ENCODE measurements at places on chromosomes 4 and X.
A peak's percentile ranks its signal among the peaks of the same experiment; 100 is the strongest.

DNA sequence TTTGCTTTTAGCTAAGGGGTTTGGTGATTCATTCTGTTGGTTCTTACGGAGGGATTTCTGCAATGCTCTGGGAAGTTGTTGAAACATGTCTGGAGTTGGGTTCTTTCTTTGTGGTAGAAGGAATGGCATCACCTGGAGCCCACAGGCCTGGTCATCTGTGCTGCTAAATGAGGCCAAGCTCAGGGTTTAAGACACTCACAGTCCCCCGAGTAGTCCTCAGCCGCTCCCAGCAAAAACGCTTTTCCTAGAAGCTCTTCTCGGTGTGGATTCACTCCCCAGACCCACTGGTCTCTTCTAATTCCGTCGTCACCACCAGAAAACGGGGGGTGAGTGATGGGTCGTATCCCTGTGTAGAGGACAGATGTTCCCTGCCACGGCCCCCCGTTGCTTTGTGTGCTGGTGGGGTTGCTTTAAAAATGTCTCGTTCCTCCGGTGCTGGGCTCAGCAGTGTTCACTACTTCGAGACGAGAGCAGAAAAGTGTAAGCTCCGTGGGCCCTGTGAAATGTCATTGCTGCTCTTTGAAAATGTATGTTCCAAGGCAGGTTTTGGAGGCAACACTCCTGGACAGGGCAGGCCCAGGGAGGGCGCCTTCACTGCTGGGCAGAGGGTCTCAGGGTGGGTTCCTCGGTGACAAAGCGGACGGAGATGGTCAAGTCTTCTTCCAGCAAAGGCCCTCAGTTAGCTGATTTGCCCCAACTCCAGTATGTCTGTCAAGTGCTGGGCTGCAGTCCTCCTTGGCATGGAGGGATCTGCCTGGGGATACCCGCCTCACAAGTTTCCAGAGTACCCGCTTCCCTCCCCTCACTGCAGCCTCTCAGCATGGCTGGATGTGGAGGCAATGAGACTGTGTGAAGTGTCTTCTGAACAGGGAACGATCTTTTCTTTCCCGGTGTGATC, 37.3 kb downstream of the PSAPL1 start:
- DNase-seq: no peak

DNA sequence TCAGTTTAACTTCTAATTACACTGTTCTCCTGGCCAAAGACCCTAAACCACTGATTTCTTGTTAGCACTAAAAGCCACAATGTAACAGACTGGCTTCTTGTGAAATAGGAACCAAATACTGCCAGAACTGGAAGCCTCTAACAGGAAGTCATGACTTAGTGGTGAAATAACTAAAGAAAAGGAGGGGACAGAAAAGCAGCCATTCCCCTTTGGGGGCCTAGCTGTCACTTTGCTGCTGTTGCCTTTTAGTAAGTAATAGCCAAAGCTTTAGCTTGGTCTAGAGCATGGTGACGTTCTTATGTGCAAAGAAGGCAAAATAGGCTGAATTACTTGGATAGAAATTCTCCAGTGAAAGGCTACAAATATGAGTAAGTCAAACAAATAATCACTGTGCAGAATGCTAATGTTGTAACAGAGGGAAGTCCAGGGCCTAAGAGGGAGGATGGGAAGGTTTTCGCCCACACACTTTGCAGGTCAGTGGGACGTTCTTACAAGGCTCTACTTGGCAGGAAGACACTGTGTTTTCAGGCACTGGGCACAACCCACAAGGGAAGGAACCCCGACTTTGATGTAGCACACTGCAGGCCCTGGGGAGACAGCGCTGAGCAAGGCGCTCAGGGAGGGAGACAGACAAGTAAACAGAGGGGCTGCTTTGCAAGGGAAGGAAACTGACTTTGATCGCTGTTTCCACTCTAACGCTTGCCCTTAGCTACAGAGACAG, 16.7 kb downstream of the GAB3 start:
- DNase-seq: no peak

GRCh38 chr4:8204576-8205227, 5.6 kb downstream of the SH3TC1 start:
- DNase-seq: no peak

- DNase-seq: peak; percentile 50
Measured at GRCh38 chrX:148185631-148186030, 204.5 kb downstream of the FMR1NB start.

DNA sequence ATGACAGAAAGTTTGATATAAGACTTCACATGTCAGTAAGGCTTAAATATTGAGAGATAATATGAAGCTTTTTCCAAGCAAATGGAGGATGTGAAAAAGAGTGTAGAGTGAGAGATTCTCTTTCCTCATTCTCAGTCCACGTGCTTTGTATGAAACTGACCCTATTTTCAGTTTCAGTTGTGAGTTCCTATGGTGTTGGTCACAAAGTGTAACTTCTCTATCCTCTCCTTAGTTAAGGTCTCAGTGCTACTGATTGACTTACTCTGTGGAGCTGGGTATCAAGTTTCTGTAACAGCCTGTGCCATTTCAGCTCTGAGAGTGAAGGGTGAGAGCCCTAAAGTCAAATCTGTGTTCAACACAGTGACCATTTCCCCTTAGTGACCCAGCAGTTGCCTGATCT, 277.2 kb downstream of the EPHA5 start:
- DNase-seq: no peak

- DNase-seq: no peak
Measured at GRCh38 chr4:151753056-151753455, 7.8 kb downstream of the GATB start.

GRCh38 chrX:134423606-134424005, 36.4 kb upstream of the HPRT1 start:
- DNase-seq: peak; percentile 19

- DNase-seq: peak; percentile 54
Measured at GRCh38 chrX:115233497-115234455, at the start of gene LRCH2. Gene LRCH2, minus strand, starts transcription at chrX:115234096. Its CDS starts 55 bp downstream, at chrX:115234041.

DNA sequence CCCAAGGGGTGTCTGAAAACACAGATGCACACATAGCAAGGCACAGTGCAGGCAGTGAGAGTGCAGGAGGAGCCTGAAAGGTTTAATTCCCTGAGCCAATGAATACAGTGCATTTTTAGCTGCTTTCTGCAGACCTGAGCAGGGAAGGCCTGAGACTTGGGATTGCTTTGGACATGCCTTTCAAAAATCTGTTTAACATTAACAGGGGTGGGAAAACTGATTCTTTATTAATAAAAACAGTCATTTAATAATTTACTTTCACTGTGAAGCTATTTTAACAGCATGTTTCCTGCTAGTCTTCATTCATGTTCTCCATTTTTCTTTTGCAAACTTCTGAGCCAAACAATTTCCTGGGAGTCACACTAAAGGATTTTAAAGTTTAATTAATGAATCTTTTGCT, 488.1 kb downstream of the SMARCA1 start:
- DNase-seq: no peak

- peak; percentile 65 for DNase-seq
Measured at GRCh38 chr4:96263291-96263690, 423.4 kb downstream of the PDHA2 start.

DNA sequence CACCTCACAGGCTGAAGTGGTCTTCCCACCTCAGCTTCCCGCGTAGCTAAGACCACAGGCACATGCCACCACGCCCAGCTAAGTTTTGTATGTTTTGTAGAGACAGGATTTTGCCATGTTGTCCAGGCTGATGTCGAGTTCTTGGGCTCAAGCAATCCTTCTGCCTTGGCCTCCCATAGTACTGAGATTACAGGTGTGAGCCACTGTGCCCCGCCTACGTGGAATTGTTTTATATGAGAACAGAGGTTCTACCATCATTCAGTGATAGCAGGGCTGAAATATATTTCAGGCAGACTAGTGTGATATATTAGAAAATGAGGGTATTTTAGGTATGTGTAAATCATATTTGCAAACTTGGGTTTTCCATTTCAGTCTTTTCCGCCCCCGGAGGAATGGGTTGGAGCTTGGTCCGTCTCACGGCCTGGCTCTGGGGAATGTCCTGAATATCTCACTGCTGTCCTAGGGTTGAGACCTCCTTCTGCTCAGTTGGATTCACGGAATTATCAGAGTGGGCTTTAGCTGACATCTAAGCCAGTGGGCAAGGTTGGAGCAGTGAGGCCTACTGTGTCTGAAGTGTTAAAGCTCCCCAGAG, 19.9 kb downstream of the NSD2 start:
- no peak for DNase-seq

DNA sequence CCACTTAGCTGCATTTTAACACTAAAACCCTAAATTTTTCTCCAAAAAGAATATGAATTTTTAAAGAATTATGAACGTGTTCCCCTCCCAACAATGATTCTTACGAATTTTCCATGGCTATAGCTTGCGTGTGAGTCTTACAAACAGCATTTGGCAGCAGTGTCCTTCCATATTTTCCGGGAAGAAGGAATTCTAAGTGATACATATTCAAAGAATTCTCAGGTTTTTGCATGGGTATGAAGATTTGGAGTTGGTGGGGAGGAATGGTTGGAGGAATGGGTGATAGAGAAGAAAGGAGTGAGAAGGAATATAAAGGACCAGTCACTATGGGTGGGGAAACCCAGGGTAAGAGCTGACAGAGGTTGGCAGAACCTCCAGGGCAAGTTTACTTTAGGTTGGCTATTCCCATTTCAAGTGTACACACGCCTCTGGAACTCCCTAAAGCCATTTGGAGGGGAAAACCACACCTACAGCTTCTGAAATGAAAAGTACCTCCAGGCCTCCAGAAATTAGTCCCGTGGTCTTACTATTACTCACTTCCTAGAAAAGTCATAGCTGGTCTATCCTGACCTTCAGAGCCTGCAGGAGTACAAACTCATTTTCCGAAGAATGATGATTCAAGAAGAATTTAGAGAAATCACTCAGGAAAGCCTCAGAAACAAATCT, 420.8 kb upstream of the DIPK2B start:
- no peak for DNase-seq

DNA sequence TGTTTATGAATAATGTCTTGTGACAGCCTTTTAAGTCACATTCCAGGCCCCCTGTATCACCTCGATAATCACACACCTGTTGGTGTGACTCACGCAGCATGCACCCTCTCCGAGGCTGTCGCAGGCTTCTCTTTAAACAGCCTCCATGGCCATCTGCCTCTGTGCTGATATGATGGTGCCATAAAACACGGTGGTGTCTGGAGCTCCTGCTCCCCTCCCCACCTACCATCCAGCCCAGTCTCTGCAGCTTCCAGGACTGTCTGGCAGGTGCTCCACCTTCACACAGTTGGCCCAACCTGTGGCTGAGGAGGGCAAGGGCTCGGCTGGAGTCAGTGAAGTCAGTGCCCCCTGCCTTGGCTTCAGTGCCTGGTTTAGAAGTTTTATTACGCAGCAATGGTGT, 173.8 kb upstream of the RPL34 start:
- no peak for DNase-seq

- DNase-seq: no peak
Measured at GRCh38 chr4:61571761-61572559, 371.8 kb downstream of the ADGRL3 start.

DNA sequence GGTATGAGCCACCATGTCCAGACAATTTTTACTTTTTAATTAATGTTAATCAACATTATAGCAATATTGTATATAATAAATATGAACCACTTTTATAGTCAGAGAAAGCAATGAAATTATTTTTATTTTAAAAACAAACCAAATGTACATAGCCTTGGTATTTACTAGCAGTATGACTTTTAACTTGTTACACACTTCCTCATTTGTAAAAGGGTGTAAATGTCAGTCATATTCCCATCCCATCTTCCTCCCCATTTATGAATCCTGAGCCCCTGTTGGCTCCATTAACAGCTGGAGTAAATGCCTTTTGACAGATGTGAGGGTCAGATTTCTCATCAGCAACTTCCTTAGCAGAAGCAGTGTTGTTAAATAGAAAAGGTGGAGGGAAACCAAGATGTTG, 179.6 kb upstream of the SPRY1 start:
- no peak for DNase-seq

DNA sequence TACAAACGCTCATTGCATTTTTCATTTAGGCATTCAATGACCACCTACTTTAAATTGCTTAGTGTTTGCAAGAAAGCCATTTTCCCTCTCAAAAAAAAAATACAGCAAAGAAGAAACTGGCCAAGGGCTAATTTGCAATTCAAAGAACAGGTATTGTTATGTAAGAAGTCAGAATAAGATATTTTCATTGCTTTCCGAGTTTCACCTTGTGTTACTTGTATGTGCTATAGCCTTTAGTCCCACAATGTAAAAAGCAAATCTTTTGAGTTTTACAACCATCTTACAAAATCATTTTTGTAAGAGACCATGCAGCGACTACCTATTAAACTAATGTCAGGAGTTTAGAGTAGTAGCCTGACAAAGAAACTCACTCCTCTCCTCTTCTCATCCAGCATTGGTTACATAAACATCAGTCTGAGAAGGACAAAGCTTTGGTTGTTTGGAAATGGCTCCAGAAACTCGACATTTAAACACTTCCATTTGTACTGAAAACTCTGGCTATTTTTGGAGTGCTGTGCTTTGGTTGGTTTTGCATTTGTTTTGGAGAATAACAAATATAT, 15.3 kb downstream of the TENM3 start:
- no peak for DNase-seq

DNA sequence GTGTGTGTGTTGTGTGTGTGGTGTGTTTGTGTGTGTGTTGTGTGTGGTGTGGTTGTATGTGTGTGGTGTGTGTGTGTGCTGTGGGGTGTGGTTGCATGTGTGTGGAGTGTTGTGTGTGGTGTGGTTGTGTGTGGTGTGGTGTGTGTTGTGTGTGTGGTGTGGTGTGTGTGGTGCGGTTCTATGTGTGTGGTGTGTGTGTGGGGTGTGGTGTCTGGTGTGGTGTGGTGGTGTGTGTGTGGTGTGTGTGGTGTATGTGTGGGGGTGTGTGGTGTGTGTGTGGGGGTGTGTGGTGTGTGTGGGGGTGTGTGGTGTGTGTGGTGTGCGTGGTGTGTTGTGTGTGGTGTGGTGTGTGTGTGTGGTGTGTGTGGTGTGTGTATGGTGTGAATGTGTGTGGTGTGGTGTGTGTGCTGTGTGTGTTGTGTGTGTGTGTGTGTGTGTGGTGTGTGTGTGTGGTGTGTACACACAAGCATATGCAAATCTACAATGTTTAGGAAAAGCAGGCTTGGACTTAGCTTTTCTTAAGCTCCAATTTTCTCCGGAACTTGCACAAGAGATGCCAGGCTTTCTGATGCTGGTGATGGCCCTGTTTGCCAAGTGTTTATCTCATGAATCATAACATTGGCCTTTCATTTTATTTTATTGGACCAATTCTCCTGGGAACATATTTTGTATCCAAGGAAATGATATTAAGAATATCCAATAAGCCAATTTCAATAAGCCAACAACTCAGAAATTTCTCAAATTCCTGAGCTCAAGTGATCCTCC, 148.7 kb downstream of the SPATA18 start:
- DNase-seq: no peak

GRCh38 chr4:156723951-156724668, 247.5 kb downstream of the PDGFC start:
- DNase-seq: no peak

All from spinal cord (tissue), 10 donors.